ENCODE measurements at places on chromosomes 4 and X.

- no peak for DNase-seq
Observed at GRCh38 chr4:70724463-70724862, 2.7 kb downstream of the RUFY3 start.

- peak; percentile 89 for DNase-seq
Observed at GRCh38 chr4:38889143-38889542, 21.5 kb downstream of the FAM114A1 start.

DNA sequence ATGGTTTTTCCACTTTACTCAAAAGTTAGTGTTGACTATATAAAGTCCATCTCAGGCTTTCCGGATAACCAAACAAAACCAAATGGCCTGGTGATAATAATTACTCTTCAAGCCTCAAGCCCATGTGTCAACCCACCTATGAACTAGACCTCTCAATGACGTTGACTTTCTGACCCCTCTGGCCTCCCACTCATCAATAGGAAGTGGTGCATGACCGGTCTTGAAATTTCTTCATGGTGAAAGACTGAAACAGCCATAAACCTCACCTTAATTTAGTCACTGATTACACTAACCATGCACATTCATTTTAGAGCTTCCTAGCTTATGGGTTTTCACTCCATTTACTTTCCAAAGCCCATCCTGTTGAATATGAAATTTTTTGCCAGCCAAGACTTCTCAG lies 276.0 kb downstream of the KLHL13 start:
- DNase-seq, result no peak

DNA sequence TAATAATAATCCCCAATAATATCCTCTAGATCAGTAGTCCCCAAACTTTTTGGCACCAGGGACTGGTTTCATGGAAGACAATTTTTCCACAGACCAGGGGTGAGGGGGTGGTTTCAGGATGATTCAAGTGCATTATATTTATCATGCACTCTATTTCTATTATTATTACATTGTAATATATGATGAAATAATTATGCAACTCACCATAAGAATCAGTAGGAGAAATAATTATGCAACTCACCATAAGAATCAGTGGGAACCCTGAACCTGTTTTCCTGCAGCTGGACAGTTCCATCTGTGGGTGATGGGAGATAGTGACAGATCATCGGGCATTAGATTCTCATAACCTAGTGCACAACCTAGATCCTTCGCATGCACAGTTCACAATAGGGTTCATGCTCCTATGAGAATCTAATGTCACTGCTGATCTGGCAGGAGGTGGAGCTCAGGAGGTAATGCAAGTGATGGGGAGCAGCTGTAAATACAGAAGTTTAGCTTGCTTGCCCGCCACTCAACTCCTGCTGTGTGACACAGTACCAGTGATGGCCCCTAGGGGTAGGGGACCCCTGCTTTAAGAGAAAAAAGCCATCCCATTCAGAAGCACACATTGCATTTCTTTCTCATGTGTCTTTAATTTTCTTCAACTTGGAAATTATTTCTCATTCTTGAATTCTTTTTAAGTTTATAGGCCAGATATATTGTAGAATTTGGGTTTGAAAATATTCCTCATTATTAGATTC lies 16.0 kb upstream of the SH3RF1 start:
- DNase-seq, result peak; percentile 34

DNA sequence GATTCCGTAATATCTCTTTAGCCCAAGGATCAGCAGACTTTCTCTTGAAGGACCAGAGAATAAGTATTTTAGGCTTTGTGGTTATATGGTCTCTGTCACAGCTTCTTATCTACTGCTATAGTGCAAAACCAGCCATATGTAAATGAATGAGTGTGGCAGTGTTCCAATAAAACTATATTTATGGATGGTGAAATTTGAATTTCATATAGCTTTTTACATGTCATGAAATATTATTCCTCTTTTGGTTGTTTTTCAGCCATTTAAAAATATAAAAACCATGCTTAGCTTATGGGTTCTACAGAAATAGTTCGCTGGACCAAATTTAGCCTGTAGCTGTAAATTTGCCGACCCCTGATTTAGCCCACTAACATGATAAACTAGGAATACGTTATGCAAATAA lies 18.0 kb upstream of the MSMO1 start:
- DNase-seq, result no peak

DNA sequence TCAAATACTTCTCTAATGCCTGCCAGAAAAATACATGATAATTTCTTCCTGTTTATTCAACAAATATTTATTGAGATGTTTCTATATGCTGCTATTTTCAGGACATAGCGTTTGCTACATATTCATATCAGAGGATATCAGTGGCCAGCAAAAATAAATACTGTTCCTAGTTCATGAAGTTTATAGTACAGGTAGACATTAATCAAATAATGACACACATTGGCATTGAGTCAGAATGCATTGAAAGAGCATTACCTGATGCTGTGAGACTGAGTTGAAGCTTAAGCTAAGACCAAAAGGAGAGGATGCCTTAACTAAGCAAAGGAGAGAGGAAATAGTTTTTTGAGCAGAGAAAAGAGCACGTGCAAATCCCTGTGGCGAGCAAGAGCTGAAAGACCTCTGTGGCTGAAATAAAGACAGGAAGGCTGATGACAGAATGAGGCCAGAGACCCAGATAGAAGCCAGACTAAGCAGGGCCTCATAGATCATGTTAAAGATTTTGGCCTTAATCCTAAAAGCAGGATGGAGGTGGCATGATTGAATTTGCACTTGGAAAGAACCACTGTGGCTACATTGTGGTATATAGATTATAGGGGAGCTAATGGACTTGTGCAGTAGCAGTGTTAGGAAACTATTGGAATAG lies 36.2 kb downstream of the FAM241A start:
- DNase-seq, result no peak

DNA sequence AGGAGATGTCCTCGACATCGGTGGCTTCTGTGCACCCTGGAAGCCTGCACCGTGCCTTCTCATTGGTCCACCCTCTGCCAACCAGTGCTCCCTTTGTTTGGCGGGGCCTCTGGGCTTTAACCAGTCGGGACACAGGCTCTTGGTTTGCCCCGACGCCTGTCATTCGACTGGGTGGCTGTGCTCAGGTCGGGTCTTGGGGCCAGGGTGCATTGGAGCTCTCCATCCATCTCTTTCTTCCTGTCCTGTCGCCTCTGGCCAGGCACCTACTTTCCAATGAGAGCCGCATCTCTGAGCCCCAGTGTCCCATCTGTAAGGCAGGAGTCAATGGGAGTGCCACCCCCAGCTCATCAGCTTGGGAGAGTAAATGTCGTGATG lies 37.2 kb upstream of the NHSL2 start:
- no peak for DNase-seq

- no peak for DNase-seq
Observed at GRCh38 chr4:30953799-30954198, 233.6 kb downstream of the PCDH7 start.

- DNase-seq, result no peak
Observed at GRCh38 chrX:112945826-112946225, 105.2 kb upstream of the AMOT start.

- peak; percentile 52 for DNase-seq
Observed at GRCh38 chr4:76585897-76586360, 150.9 kb downstream of the SHROOM3 start.

- DNase-seq, result peak; percentile 21
Observed at GRCh38 chr4:87498446-87498900, 30.7 kb downstream of the SPARCL1 start.

DNA sequence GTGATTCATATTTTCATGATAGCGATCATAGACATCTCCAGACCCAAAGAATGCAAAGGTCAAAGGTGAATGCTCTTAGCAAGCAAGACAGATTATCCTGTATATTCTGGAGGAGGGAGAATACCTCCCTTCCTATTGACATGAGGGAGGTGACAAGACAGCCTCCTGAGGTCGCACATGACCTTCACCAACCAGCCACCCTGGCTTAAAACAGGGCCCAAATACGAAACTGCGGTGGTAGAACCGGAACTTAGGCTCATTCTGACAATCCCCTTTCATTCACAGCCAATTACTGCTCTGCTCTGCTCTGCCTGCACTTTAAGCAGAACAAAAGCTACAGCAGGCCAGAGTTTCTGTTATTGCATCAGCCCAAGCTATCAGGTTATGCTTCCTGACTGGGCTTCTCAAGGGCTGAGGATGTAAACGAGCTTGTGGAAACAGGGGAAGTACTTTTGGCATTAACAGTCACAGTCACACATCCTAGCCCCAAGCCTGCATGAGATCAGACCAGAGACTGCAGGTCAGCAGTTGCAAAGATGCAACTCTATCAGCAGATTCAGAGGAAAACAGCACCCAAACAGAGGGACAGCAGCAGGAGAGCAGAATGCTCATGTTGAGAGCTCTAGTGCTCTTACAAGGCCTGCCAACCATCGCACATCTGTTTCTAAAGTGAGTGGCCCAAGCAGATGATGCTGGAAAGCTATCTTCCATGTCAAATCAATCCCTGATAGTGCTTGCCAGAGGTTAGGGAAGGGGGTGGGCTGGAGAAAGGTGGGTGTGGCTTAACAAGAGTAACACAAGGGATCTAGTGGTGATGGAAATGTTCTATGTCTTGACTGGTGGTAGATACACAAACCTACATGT lies 51.3 kb upstream of the MAP3K15 start:
- DNase-seq, result peak; percentile 56

DNA sequence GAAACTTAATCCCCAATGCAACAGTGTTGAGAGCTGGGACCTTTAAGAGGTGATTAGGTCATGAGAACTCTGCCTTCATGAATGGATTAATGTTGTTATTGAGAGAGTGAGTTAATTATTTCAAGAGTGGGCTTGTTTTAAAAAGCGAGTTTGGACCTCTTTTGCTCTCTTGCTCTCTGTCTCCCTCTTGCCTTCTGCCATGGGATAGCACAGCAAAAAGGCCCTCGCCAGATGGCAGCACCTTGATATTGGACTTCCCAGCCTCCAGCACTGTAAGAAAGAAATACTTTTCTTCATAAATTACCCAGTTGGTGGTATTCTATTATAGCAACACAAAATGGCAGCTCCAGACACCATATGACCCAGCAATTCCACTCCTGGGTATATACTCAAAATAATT lies 7.0 kb upstream of the ATP6AP2 start:
- DNase-seq, result peak; percentile 15

DNA sequence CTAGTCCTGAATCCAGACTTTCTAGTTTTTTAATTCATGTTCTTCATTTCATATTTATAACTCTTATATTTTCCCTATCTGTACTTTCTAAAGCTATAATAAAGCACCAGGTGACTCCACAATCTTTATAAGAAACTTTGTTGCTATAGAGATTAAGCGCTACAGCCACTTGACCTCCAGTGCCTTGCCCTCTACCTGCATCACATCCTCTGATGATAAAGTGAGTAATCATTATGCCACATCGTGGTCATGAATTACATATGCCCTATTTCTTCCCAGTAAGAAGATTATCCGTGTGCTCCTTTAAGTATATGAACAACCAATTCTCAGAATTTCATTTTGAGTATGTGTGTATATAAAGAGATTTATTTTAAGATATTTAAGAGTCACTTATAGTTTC lies 6.8 kb upstream of the DYNLT3 start:
- no peak for DNase-seq

GRCh38 chr4:150141756-150142155 lies 63.5 kb downstream of the DCLK2 start:
- DNase-seq, result no peak

- DNase-seq, result no peak
Observed at GRCh38 chrX:24508375-24508774, 43.3 kb downstream of the PDK3 start.

DNA sequence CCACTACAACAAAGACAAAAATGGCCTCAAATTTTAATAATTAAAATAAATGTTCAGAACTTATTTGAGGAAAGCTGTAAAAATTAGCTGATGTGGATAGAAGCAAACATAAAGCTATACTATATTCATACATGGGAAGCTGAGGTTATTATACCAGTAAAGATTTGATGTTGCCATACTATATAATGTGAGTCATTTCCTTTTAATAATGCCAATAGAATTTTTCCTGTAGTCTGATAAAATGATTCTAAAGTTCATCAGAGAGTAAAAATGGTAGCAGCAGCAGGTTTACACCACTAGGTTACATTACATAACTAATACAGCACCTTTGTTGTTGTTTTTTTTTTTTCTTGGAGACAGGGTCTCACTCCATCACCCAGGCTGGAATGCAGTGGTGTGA lies 45.5 kb upstream of the CYP2U1 start:
- no peak for DNase-seq

- peak; percentile 45 for DNase-seq
Observed at GRCh38 chr4:15003401-15003890, 1.2 kb downstream of the CPEB2 start.

DNA sequence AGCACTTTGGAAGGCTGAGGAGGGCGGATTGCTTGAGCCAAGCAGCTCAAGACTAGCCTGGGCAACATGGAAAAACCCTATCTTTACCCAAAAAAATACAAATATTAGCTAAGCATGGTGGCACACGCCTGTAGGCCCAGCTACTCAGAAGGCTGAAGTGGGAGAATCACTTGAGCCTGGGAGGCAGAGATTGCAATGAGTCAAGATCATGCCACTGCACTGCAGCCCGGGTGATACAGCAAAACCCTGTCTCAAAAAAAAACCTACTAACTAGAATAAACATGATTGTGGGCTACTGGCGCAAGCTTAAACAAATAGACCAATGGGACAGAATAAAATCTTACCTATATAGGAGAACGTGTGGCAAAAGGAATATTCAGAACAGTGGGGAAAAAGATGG lies 7.3 kb downstream of the CDKL2 start:
- no peak for DNase-seq

DNA sequence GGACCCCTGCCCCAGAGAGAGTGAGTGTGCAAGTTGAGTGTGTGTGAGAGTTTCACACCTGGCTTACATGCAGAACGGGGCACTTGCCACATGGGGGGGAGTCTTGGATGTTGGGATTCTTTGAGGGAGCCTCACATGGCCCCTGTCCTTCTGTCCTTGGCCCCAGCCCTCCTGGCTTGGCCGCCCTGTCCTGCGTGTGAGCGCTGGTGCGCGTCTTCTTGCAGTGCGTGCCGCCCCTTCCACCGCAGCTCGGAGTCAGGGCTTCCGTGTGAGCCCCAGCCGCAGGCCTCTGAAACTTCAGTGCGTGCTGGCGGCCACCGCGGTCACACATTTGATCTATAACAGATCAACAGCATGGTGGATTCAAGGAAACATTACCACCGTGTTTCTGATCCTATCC lies 30.1 kb upstream of the HGFAC start:
- DNase-seq, result no peak

GRCh38 chr4:170198747-170199146 lies 109.0 kb upstream of the AADAT start:
- peak; percentile 0 for DNase-seq

GRCh38 chrX:97867266-97867665 lies 983.6 kb downstream of the RPA4 start:
- no peak for DNase-seq

- DNase-seq, result no peak
Observed at GRCh38 chr4:833156-833555, 7.2 kb upstream of the CPLX1 start.
